Stimulated activated CD8-positive, alpha-beta memory T cell treated with anti-CD3 and anti-CD28 coated beads, Interleukin-7, amount 100 ng/mL, for 4 hours (primary cell): ENCODE measurements at places on chromosomes 6 and 20.

GRCh38 chr20:40325006-40325568, 363.9 kb downstream of the MAFB start:
- DNase-seq: no peak

DNA sequence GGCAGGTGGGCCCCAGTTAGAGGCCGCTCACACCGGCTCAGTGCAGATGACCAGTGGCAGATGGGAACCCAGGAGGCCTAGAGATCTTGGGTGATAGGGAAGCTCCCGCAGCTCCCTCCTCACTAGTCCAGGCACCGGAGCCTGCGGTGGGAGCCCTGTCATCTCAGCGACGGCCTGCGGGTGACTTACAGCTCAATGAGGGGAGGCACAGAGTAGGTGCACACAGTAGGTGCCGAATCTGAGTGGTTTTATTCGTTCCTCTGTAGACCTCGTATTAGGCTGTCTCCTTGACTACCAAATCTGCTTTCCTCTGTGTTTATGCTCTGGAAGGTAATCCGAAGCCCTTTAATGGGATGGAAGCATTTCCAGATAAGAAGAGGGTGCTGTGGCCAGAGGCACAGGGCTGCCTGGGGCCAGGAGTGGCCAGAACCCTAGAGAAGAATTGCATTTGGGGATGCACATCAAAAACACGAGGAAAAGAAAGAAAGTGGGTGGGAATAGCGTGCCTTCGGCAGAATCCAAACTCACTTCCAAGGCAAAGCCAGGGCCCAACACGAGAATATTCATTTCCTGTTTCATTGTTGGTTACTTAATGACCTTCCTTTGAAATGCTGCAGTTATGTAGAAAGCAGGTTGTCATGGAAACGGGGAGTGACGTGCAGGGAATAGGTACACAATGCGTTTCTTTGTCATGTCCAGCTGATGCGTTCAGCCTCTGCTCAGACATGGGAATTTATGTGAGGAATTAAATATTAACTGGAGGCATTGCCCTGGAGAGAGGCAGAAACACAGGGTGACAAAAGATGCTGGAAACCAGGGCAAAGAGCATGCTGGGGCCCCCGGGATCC, 24.7 kb downstream of the MYT1 start:
- DNase-seq: no peak

GRCh38 chr6:164208371-164208770, 793.9 kb downstream of the QKI start:
- DNase-seq: no peak

DNA sequence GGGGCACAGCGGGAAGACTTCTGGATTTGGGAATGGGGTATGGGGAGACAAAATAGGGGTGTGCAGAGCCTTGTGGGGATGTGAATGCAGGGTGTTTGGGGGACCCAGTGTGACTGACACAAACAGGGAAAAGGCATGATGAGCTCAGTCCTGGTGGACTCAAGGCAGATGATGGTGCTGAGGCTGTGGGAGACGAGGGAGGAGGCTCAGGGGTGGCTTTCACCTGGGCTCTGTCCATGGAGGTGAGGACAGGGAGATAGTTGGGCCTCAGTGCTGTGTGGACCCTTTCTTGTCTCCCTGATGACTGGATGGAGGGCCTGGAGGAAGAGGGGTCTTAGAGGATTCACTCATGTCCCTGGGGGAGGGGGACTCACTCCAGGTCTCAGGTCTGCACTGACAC, 26.2 kb upstream of the MICB start:
- no peak for DNase-seq

GRCh38 chr6:158499601-158500000, 60.3 kb upstream of the TMEM181 start:
- no peak for DNase-seq

DNA sequence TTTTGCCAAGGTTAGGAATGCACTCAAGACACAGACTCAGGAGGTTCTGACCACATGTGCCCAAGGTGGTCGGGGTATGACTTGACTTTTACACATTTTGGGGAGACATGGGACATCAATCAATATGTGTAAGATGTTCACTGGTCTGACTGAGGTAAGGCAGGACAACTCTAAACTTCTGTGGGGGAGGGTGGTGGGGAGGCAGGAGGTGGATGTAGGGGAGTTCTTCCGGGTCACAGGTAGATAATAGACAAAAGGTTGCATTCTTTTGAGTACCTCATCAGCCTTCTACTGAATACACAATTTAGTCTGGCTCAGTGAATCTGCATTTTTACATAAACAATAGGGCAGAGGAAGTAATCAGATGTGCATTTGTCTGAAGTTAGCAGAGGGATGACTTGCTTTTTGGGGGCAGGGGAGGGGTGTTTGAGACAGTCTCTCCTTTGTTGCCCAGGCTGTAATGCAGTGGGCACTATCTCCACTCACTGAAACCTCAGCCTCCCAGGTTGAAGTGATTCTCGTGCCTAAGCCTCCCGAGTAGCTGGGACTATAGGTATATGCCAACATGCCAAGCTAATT, 10.9 kb downstream of the ECHDC1 start:
- no peak for DNase-seq

DNA sequence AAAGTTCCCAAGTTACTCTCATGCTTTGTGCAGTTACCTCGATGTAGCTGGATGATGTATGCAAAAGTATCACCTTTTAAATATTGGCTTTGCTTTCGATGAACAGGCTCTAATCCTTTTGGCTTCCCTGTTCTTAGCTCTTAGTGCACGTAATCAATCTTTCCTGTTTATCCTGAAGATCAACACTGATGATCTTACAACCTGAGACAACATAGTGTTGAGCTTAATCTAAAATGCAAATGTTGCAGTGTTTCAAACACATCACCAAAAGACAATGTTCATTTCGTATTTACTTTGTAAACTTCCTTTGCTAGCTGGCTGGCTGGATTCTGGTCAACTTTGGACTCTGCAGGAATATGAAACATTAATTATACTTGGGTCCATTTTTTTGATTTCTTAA, 132.1 kb downstream of the THEMIS start:
- DNase-seq: no peak

- DNase-seq: no peak
Measured at GRCh38 chr6:132725947-132726607, 12.2 kb upstream of the VNN1 start.

- no peak for DNase-seq
Measured at GRCh38 chr20:1465470-1466210, 1.0 kb downstream of the NSFL1C start.
